ENCODE measurements at places on chromosomes 13 and 19. TPM values are rescaled to one million over a fixed set of nuclear protein-coding genes. Genes with fewer than 3 reads are reported as not detected.

The LYPD4 gene
- total RNA-seq, result not detected

The LGI4 gene
- 0.28 TPM for total RNA-seq

The SLC1A5 gene
- total RNA-seq, result 255 TPM

The SAFB2 gene
- total RNA-seq, result 38.3 TPM

The STRN4 gene
- total RNA-seq, result 55.9 TPM

The PRODH2 gene
- not detected for total RNA-seq

The RCBTB2 gene
- total RNA-seq, result 8.1 TPM

The FSD1 gene
- total RNA-seq, result 5.7 TPM

The NXNL1 gene
- not detected for total RNA-seq

The LILRA1 gene
- total RNA-seq, result not detected

The CEACAM16 gene
- total RNA-seq, result not detected

The CD33 gene
- not detected for total RNA-seq

The POLD1 gene
- 12.2 TPM for total RNA-seq

The IGFL2 gene
- total RNA-seq, result not detected

The ELSPBP1 gene
- total RNA-seq, result not detected

The PTGER1 gene
- total RNA-seq, result 25.6 TPM

All from smooth muscle cell of bladder (primary cell).